Fibroblast of skin of back (primary cell): ENCODE measurements at places on chromosomes 6 and 20.

DNA sequence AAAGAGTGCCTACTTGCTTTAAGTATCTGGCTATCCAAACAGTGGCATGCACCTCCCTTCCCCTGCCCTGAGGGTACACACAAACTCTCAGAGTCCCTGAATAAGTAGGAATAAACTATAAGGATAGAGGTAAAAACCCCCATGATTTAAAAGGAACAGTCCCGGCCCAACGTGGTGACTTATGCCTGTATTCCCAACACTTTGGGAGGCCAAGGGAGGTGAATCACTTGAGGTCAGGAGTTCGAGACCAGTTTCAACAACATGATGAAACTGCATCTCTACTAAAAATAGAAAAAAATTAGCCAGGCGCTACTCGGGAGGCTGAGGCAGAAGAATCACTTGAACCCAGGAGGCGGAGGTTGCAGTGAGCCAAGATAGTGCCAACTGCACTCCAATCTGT is 22.2 kb downstream of the SAMHD1 start:
- DNase-seq: peak; percentile 62

- no peak for DNase-seq
Measured at GRCh38 chr6:85867595-85867994, 224.9 kb upstream of the SYNCRIP start.

DNA sequence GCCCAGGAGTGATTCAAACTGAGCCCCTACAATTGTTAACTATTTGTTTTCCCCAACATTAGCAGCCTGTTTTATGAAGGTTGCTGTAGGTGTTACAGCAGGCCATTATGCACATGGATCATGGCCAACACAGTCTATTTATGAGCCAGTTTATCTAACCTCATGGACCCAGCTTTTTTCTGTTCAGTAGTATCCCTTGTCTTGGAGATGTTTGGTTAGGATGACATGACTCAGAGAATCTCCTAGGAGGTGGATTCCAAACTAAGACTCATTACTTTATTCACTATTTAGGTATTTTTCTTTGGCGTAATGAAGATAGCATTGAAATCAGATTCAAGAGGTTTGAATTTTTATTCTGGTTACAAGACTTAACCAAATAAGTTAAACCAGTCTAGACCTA is 62.8 kb upstream of the TFB1M start:
- DNase-seq: peak; percentile 96

- DNase-seq: no peak
Measured at GRCh38 chr6:133978896-133979240, 25.8 kb downstream of the TBPL1 start.

DNA sequence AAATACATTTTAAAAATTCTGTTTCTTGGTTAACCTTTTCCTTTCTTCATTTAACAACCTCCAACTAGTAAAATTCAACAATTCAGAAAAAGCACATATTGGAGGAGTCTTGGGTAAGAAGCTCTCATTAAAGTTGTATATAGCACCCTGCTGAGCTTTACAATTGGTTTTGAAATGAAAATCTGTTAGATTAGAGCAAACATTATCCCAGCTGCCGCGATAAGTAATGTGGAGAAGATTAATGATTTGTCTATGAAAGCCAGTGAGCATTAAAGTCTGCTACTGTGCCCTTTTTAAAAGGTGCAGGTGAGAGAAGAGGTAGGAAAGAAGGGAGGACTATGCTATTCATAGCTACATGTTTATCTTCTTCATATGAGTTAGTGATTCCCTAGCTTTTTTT is 201.5 kb downstream of the ZFAND3 start:
- DNase-seq: no peak
